ENCODE measurements at places on chromosomes 3 and 15.

- no peak for DNase-seq
Measured at GRCh38 chr3:186382217-186382885, 20.3 kb upstream of the DGKG start.

- DNase-seq = no peak
Measured at GRCh38 chr3:43019826-43020225, 40.7 kb downstream of the GASK1A start.

DNA sequence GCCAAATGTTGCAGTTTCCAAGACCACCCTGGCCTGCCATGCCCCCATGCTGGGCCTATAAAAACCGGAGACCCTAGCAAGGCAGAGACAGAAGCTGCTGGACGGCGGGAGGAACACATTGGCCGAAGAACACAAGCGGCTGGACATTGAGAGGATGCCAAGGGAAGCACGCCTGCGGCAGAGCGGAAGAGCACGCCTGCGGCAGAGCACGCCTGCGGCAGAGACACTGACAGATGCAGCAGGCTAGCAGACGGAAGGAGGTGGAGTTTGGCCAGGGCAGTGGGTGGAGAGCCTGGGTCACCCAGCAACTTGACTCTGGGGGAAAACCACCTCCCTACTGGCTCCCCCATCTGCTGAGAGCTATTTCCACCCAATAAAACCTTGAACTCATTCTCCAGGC lies 322.3 kb upstream of the TBL1XR1 start:
- DNase-seq = no peak

DNA sequence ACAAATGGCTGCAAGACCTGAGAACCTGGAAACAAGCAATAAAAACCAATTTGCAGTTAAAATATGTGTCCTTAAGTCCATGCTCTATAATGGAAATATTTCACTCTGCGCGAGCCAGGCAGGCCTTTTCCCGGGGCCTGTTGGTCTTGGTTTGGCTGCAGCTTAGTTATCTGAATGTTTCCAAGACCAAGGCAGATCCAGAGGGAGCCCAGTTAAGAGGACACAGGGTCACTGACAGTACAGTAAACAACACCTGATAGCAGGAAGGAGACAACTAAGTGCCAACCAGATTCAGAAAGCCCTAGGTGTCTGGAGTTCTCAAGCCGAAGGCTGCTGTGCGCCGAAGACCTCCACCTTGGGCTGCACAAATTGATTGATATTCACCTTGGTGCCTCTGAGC lies 32.8 kb downstream of the THSD4 start:
- DNase-seq = no peak

DNA sequence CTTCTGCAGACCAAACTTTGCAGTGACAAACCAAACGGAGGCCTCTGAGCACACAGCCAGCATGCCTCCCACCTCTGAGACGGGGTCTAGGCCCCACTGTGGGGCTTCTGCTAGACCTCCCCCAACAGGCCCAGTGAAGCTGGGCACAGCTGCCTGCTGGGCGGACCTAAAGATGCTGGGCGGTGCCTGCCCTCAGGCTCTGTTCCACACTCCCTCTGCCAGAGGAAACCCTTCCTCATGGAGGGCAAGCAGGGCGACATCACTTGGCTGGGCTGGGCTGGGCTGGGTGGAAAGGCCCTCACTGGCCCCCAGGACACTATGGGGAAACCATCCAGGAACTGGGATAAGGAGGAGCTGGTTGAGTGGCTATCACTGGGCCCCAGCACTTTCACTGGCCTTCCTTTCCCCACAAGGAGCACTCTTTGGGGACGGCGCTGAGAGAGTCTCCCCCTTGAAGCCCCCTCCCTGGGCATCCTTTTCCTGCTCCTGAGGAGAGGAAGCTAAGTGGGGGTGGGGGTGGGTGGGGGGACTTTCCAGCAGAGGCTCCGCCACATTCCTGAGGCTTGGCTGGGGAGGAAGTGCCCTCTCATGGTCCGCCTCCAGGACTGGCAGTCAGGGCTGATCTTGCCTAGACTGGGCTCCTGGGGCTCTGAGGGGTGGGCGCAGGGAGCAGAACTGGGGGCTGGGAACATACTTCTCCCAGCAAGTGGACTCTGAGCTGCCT lies 98.1 kb upstream of the HACD2 start:
- DNase-seq = no peak

GRCh38 chr3:48507256-48508061 lies 3.5 kb upstream of the SHISA5 start:
- no peak for DNase-seq

DNA sequence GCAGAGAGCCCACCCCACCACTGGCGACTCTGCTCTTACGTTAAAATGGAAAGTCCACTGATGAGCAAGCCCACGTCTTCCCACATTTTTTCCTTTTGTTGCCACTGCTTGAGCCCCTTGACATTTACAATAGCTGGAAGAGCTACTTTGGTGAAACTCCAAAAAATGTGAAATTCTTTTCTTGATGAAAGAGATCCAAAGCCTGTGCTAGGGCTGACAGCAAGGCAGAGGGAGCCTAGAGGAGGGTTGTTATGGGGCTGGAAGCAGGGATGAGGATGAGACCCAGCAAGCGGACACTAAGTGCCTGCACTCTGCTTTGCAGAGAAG lies 97.1 kb downstream of the CEMIP start:
- no peak for DNase-seq

- peak; percentile 93 for DNase-seq
Measured at GRCh38 chr3:138078901-138079344, 36.5 kb downstream of the DZIP1L start.

- DNase-seq = peak; percentile 69
Measured at GRCh38 chr3:41933154-41933676, 28.7 kb downstream of the ULK4 start.

DNA sequence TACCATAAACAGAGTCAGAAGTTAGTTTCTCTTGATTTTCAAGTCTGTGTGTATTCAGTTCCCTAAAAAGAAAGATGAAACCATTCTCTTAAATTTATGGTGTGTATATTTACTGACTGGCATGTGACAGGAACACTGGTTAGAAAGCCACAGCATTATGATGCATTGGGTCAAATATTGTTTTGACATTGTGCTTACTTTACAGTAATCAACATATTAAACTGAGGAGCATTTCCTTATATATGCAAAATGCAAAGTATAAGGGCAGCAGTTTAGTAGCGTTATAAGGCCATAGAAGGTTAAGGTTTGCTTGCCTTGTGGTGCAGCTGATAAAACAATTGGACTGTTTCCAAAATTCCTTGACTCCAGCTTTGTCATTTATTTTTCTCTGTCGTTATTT lies 72.9 kb downstream of the EPHA3 start:
- no peak for DNase-seq

DNA sequence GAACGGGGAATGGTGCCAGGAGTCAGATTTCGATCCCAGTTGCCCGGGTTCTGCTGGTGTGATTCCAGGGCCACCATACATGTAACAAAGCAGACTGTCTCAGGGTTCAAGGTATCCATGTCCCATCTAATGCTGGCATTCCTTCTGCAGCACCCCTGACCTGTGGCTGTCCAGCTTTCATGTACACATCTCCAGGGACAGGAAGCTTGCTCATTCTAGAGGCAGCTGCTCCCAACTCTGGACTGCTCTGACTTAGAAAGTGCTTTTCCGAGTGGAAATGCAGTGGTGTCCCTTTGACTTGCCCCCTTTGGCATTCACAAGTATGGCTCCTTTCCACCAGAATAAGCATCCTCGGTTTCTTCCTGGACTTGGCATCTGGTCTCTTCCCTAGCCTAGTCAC lies 30.9 kb downstream of the PML start:
- no peak for DNase-seq

GRCh38 chr15:84878504-84878903 lies 6.0 kb upstream of the SLC28A1 start:
- peak; percentile 13 for DNase-seq

- DNase-seq = no peak
Measured at GRCh38 chr3:2819571-2819970, 290.6 kb downstream of the IL5RA start.

DNA sequence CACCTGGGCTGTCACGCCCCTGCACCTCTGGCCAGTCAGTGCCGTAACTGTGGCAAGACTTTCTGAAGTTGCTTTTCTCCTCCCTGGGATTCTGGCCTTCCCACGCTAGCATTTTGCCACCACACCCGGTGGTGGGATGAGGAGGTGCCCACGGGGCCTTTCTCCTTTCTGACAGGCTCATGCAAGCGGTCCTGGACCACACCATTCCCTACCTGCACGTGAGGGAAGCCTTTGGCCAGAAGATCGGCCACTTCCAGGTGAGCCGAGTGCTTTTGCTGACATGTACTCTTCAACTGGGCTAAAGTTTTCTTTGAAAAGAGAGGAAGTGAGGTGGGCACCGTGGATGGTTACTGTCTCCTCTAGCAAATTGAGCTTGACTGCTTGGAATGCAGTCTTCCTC lies 9.6 kb downstream of the IVD start:
- DNase-seq = no peak

GRCh38 chr3:15495461-15496340 lies 25.8 kb downstream of the COLQ start:
- no peak for DNase-seq

DNA sequence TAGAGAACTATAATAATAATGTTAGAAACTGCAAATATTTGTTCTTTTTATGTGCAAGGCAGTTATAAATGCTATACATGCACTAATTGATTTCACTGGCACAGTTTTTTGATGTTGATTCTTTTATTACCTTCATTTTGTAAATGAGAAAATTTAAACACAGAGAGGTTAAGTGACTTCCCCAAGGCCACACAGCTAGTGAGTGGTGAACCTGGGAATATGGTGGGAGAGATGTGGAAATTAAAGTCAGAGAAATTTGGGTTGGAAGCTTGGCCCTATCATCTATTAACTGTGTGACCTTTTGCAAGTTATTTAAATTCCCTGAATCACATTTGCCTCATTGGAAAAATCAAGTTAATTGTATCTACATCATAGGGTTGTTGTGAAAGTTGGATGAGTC lies 39.6 kb upstream of the AKAP13 start:
- DNase-seq = no peak

GRCh38 chr3:38210141-38210757 lies 44.9 kb downstream of the OXSR1 start:
- no peak for DNase-seq

- no peak for DNase-seq
Measured at GRCh38 chr3:73509816-73510215, 114.9 kb downstream of the PDZRN3 start.

GRCh38 chr15:44711743-44712345 lies 527 bp downstream of the B2M start:
- no peak for DNase-seq

DNA sequence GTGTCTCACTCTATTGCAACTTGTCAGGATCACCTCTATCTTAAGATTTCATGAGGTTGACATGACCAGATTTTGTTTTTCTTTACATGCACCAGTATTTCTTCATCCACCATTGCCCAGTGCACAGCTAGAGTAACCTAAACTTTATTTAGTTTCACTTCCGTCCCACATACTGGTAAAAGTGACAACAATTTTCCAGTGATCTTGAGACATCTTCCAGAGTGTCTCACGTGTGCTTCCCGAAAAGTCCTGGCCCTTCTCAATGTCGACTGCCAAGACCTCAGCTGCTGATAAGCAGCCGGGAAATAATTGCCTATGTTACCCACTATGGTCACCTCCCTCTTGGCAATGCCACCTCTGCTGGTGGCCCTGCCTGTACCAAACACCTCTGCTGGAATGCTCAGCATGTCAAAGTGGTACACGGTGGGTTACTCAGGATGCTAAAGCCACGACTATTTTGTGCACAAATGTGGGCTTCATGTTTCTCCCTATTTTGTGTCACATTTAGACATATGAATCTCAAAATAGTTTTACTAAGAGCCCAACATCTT lies 379.7 kb upstream of the TGFBR2 start:
- no peak for DNase-seq

DNA sequence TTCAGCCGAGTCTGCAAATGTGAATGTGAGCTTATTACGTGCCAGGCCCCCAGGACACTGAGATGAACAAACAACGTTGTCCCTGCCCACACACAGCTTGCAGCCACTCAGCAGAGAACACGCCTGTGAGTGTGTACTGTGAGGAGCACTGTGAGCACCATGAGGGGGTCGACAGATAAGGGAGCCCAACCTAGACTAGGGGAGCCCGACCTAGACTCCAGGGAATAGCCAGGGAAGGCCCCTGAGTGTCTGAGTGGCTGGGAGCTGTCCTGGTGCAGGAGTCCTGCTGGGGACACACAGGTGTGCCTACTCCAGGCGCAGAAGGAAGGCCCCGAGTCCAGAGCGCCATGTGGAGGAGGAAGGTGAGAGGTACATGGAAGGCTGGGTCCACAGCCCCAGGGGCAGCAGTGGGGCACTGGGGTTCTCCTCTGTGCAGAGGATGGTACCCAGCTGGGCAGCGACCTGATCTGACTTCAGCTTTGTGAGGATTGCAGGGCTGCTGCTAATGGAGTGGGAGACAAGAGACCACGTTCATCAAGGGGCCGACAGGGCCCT lies 36.5 kb downstream of the MGLL start:
- no peak for DNase-seq

DNA sequence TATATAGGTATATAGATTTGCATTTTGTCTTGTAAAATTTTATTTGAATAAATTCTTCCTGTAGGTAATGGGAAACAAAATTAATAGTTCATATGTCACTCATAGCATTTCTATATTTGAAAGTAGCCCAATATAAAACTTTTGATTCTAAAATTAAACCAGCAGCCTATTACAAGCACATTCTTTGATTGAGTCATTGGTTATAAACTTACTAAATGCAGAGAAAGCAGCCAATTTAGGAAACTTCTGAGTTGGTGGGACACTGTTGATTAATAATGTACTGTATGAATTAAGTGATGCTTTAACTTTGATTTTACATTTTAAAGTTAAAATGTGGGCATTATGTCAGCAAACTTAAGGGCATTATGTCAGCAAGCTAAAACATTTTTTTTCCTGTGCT lies 34.5 kb downstream of the NR1D2 start:
- no peak for DNase-seq

DNA sequence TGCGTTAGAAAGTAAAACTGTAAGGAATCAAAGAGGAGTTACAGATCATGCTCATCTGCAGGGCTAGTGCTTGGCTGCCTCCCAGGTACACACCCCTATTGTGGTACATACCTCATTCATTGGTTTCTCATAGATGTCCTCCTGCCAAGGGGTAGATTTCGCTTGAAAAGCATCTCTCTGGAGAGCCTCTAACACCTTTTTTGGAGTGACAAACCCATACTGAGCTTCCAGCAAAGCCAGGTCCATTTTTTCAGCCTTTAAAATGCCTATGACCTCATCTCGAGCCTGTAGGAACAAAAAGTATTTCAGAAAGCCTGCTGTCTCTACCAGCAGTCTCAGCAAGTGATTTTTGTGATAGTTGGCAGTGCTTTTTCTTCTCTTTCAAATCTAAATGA lies 112.1 kb downstream of the CMSS1 start:
- no peak for DNase-seq

DNA sequence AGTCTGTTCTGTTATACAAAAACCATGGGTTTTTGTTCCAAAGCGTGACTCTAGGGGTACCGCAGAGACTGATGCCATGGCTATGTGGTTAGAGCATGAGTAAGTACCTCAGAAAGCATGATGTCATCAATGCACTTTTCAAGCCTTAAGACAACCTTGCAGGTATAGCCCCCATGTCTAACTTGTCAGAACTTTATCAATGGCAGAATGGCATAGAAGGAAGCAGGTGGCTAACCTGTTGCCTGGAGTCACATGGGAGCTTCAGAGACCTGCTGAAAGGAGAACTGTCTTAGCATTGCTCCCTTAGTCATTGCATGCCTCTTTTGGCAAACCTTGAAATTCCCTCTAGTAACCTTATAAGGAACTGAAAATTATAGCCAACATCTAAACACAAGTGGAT lies 52.5 kb downstream of the EOMES start:
- DNase-seq = no peak

- DNase-seq = no peak
Measured at GRCh38 chr3:117103675-117104074, 394.1 kb downstream of the TUSC7 start.

GRCh38 chr15:62847900-62848489 lies 194.6 kb upstream of the TPM1 start:
- DNase-seq = peak; percentile 20

- peak; percentile 42 for DNase-seq
Measured at GRCh38 chr15:87293031-87293430, 963.5 kb downstream of the NTRK3 start.

All from fibroblast of skin of left quadriceps (primary cell).